ENCODE measurements at places on chromosomes 2 and 18. TPM values are rescaled to one million over a fixed set of nuclear protein-coding genes. Genes with fewer than 3 reads are reported as not detected.

Gene C2orf78
- total RNA-seq, result not detected

Gene PIEZO2
- total RNA-seq, result not detected

Gene LRRC30
- not detected for total RNA-seq

Gene CNTNAP5
- total RNA-seq, result 0.25 TPM

Gene CTIF
- 0.47 TPM for total RNA-seq

Gene CCL20
- not detected for total RNA-seq

Gene REG3A
- total RNA-seq, result not detected
